ENCODE measurements at places on chromosomes 11 and 22. TPM values are rescaled to one million over a fixed set of nuclear protein-coding genes. Genes with fewer than 3 reads are reported as not detected.

GRCh38 chr11:65500387-65501185 lies 1.7 kb downstream of the MALAT1 start:
- peak; percentile 56 for DNase-seq

DNA sequence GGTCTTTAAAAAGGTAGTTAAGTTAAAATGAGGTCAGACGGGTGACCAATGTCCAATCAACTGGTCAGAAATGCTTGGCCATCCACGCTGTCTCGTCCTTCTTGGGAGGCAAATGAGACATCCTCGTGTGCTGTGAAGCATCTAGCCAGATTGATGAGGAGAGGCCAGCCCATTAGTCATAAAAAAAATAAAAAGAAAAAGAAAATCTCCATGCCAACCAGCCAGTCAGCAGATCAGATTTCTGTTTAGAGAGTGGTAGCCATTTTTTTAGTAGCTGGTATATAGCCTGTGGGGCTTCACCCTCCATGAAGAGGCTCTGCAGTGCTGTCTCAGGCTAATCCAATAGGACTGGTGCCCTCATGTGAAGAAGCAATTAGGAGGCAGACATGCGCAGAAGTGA lies 343.1 kb upstream of the SYN3 start:
- no peak for DNase-seq

GRCh38 chr11:15412054-15412453 lies 297.3 kb downstream of the INSC start:
- DNase-seq: no peak

DNA sequence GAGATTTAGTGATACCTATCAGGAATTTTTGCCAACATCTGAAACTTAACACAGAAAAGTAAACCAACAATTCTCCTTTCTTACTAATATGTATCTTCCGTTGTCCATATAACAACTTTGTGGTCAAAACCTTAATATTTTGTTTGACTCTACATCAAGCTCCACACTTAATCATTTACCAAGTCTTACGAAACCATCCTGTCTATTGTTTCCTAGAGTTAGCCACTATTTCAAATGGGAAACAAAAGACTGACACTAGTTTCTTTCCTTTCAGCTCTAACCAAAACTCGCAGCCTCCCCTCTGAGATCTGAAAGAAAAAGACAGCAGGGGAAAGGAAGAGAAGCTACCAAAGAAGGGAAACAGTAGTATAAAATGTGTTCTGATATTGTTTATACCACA lies 26.5 kb upstream of the PRDM10 start:
- DNase-seq: no peak

- DNase-seq: peak; percentile 88
Observed at GRCh38 chr22:19431649-19432132, at the start of gene HIRA. HIRA (minus strand) TSS chr22:19431733; CDS start chr22:19431476, 257 bp downstream.

- DNase-seq: no peak
Observed at GRCh38 chr11:44361813-44362212, 51.9 kb upstream of the ALX4 start.

- DNase-seq: no peak
Observed at GRCh38 chr11:121295246-121296029, 2.9 kb downstream of the SC5D start.

GRCh38 chr11:67530282-67530592 lies 7.0 kb upstream of the CABP2 start:
- no peak for DNase-seq

DNA sequence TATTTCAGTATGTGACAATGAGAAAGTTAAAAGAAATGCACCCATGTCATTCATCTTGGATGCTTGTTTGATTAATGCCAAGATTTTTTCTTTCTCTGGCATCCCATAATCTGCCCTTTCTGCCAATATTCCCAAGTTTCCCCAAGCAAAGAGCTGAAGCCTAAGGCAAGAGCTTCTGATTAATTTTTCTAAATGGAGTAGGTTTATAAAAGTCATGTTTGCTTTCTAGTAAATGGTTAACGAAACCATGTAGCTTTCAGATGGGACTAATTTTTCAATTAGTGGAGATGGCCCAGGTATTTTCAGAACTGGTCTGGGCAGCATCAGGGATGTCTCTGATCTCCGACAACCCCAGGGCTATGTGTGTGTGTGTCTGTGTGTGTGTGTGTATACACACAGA lies 55.3 kb downstream of the LRRC4C start:
- no peak for DNase-seq

GRCh38 chr11:124716591-124716990 lies 23.2 kb upstream of the NRGN start:
- DNase-seq: no peak

DNA sequence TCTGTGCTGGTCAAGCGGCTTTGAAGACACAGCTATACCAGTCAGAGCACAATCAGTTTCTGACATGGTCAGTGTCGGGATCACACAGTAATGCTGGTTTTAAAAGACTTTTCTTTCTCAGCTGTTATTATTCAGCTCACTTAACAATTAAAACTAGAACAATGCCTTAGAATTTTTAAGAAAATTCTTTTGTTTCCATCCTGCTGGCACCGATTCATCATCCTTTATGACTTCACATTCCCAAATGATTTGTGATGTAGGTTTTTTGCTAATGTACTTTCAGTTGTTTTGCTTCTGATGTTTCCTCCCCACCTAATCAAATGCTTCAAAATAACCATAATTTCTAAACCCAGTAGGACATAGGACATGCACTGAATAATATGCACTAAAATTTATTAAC lies 34.5 kb upstream of the OLFML1 start:
- no peak for DNase-seq

DNA sequence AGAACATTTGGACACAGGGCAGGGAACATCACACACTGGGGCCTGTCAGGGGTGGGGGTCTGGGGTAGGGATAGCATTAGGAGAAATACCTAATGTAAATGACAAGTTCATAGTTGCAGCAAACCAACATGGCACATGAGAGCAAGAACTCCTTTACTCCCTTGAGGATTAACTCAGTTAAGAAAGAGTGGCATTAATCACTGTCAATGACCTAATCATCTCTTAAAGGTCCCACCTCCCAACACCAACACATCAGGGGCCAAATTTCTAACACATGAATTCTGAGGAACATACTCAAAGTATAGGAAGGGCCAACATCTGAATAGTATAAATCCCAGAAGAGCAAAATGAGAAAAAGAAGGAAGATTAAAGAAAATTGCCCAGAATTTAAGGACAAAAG lies 272.9 kb downstream of the SWAP70 start:
- no peak for DNase-seq

GRCh38 chr11:95352733-95353346 lies 121.8 kb upstream of the SESN3 start:
- no peak for DNase-seq

DNA sequence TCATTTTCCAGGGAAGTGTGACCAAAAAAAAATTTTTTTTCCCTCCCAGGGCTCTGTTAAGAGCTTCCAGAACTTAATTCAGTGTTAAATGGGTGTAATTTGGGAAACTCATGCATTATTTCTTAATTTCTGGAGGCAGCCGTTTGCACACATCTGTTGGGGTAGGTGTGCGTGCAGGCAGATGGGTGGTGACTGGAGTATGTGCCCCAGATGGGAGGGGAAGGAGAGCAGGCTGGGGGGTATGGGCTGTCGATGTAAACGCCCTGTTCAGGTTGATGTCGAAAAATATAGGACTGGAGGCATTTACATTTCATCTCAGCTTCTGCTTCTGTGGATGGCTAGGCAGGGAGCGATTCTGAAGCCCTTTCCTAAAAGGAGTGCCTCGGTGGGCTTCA lies 13.7 kb upstream of the SHISAL1 start:
- DNase-seq: no peak

- DNase-seq: no peak
Observed at GRCh38 chr11:94926271-94926625, 47.1 kb downstream of the CWC15 start.

GRCh38 chr11:130465263-130465662 lies 16.8 kb downstream of the ADAMTS15 start:
- no peak for DNase-seq

GRCh38 chr11:79209540-79210266 lies 231.1 kb downstream of the TENM4 start:
- no peak for DNase-seq

DNA sequence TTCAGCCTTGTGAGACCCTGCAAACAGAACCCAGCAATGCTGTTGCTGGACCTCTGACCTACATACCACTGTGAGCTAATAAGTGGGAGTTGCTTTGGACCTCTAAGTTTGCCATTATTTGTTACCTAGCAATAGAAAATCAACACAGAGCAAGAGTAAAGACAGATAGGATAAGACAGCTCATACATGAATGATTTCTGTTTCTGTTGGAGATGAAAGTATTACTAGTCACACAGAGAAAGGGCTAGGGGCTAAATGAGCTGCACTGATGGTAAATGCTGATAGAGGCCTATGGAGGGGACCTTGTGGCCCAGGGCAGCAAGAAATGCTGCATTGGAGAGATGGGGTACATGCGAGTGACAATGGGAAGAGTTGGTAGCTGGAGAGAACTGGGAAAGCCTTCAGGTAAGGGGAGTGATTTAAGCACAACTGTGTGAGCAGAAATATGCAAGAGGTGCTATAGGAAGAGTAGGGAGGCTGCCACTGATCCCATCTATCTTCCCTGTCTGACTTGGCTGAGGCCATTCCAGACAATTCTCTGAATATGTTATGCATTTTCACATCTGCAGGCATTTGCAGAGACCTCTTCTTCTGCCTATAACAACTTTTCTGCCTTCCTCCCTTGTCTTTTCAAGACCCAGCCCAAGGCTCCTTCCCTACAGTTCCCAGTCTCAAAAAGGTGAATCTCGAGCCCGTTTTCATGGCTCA lies 46.1 kb upstream of the SYN3 start:
- no peak for DNase-seq

DNA sequence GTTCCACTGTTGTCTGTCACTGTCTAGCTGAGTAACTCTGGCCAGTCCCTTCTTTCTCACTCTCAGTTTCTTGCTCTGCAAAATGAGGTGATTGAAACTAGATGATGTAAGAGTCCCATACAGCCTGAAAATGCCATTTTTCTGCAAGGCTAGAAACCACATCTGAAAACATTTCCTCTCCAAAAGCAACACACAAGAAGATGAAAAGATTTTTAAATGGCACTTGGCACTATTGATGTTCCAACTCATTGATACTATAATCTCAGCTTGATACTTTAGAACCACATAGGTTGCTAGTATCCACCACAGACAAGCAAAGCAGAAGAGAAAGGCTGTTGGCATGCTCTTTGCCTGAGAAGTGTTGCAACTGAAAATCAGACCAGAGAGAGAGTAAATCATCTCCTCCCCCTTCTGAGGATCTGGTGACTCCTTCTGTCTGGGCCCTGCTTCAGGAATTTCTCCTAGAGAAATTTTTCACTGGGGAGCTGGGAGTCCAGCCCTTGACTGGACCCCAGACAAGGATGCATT lies 1217.9 kb downstream of the LRRC4C start:
- no peak for DNase-seq

DNA sequence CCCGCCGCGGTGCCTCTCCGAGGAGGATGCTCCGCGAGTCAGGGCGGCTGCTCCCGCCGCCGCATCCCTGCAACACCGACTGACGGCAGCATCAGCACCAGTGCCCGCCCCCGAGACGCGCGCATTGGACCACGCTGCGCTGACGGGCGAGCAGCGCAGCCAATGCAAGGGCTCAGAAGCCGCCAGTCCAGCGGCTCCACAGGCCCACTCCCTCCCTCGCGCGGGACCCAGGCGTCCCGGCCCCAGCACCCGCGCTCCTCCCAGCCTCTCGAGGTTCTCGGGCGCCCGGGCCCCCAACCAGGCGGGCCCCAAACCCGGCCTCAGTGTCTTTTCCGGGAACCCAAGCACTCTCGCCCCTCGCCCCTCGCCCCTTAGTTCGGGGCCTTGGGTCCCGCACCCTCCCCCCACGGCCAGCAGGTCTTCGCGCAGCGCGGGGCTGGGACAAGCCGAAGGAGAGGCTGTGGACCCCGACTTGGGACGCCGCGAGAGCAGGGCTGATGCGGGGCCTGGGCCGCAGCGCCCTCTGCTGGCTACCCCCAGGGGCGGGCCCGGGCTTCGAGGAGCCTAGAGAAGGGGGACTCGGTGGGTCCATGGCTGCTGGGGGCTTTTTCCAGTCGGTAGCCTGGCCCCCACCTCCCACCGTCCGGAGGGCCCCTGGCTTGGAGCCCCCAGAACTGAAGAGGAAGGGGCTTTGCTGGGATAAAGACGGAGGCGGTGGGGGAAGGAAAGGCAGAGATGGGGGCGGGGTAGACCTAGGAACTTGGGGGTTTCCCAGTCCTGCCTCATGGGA lies at the start of gene NRXN2:
Gene NRXN2, minus strand, starts transcription at position 81 of the 790 bp plus-strand sequence. CDS start 9,498 bp downstream, outside the sequence.
- DNase-seq: peak; percentile 92

DNA sequence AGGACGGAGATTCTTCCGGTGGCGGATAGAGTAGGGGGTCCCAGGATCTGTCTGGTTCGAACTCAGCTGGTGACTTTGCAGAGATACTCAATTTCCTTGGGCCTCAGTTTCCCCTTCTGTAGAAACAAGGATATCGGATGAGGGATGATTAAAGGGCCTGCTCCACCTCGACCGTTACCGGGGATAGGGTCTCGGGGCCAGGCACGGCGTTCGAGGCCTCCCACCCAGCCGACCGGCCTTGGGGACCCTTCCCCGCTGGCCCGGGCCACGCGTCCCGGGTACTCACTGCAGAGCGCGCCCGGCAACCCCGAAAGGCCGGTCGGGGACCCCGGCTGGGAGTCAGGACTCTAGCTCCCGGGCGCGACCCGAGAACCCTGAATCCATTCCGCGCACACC lies 321 bp downstream of the RHBDD3 start:
- DNase-seq: no peak

DNA sequence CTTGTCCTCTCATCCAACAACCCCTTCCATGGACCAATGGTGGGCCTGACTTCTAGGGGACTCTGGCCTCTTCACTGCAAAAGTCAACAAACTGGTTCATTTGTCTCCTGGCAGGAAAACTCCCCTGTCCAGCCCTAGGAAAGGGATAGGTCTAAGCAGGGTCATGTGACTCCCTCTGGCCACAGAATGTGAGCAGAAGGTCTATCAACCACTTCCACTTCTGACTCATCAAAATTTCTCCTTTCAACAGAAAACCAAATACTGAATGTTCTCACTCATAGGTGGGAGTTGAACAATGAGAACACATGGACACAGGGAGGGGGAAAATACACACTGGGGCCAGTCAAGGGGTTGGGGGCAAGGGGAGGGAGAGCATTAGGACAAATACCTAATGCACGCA lies 1.3 kb upstream of the ISX start:
- no peak for DNase-seq

The RFPL3 gene
- not detected for total RNA-seq

The C11orf42 gene
- not detected for total RNA-seq

The NXPE2 gene
- not detected for total RNA-seq

The MEI1 gene
- total RNA-seq: not detected

The SERPIND1 gene
- total RNA-seq: 0.08 TPM

The KCNJ5 gene
- 4.4 TPM for total RNA-seq

The OR1S2 gene
- not detected for total RNA-seq

The INS gene
- not detected for total RNA-seq

The DDX25 gene
- not detected for total RNA-seq

The BIRC3 gene
- 10.5 TPM for total RNA-seq

The OR8I2 gene
- not detected for total RNA-seq

The SHANK3 gene
- total RNA-seq: 19.3 TPM

The F2 gene
- total RNA-seq: 0.11 TPM

The APOA4 gene
- total RNA-seq: not detected

The SCGB2A2 gene
- total RNA-seq: not detected

The ACTN3 gene
- not detected for total RNA-seq

The PICALM gene
- total RNA-seq: 119 TPM

Measured in Right ventricle myocardium superior (tissue), 1 donor.